ENCODE measurements at places on chromosomes 4 and X.

- DNase-seq: no peak
Observed at GRCh38 chr4:181475359-181475758, 767.8 kb upstream of the TENM3 start.

GRCh38 chrX:109952050-109952449 is 50.9 kb upstream of the TMEM164 start:
- DNase-seq: no peak

DNA sequence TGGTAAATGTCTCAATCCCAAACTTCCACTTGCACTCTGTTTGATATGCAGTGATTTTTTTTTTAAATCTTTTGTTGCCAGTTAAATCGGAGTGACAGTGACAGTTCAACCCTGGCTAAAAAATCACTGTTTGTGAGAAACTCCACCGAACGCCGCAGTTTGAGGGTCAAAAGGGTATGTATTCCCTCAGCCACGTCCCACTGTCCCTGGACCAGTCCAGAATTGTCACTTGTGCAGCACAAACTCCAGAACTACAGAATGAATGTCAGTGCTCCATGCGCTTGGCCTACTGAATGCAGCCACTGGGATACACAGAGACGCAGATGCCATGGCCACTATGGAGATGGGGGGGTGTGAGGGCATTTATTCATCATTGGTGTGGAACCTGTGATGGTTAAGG is 34.2 kb downstream of the CLDN22 start:
- DNase-seq: no peak

GRCh38 chrX:30649859-30650258 is 3.4 kb upstream of the GK start:
- no peak for DNase-seq

- no peak for DNase-seq
Observed at GRCh38 chrX:18992829-18993228, 8.9 kb upstream of the PHKA2 start.

- no peak for DNase-seq
Observed at GRCh38 chrX:139126493-139126892, 404.0 kb upstream of the F9 start.

GRCh38 chr4:153684971-153685371 is 891 bp downstream of the TLR2 start:
- no peak for DNase-seq

DNA sequence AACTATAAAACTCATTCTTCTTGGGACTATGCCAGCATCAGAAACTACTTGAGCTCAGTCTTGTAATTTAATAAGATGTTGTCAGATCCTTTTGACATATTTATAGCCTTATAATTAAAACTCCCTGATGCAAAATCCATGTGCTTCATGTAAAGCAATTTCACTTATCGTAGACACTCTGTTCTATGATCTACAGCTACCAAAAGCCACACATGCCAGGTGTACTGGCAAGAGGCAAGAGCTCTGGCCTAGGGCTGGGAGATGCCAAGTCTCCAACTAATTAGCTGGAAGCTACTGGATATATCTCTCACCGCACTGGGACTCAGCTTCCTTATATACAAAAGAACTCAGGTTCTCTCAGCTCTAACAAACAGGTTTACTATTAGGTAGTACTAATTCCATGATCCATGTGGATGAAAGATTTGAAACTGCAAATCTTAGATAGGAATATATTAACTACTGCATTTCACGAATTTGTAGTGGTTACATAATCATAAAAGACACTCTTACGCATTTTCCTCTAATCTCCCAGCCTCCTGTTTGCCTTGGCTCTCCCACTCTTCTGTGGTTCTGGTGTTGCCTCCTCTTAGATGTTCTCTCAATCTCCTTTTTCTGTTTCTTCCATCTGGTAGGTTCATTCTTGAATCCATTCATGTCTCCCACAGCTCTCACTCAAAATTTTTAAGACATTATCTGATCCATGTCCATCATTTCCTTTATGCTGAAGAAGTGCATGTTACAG is 103.0 kb downstream of the HHIP start:
- DNase-seq: no peak

DNA sequence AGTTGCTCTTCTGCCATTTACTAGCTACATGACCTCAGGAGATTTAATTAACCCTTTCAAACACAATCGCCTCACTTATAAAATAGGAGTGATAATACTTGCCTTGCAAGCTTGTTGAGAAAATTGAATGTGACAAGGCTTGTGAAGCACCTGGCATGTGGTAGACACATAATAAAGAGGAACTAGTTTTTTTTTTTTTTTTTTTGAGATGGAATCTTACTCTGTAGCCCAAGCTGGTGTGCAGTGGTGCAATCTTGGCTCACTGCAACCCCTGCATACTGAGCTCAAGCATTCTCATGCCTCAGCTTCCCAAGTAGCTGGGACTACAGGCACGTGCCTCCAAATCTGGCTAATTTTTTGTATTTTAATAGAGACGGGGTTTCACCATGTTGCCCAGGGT is 73.7 kb upstream of the STIM2 start:
- DNase-seq: no peak

- peak; percentile 56 for DNase-seq
Observed at GRCh38 chr4:39526765-39527295, 409 bp downstream of the UGDH start.

GRCh38 chr4:39664828-39665731 is 26.4 kb upstream of the SMIM14 start:
- DNase-seq: no peak

DNA sequence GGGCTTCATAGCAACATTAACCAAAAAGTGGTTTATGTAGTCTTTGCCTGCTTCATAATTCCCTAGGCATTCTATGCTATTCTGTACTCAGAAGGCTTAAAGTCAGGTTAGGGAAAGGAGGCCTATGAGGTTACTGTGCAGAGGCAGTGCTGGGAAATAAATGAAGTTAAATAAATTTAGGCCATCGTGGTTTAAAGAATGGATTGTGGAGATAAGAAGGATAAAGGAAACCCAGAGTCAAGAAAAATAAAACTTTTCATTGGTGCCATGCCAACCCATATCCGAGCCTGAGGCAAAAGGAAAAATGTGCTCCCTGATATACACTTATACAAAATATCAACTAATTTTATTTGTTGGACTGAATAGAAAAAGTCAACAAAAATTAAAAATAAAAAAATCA is 70.2 kb downstream of the AR start:
- DNase-seq: no peak

- DNase-seq: no peak
Observed at GRCh38 chr4:181968371-181968770, 274.8 kb upstream of the TENM3 start.
